ENCODE measurements at places on chromosomes 12 and 14.

DNA sequence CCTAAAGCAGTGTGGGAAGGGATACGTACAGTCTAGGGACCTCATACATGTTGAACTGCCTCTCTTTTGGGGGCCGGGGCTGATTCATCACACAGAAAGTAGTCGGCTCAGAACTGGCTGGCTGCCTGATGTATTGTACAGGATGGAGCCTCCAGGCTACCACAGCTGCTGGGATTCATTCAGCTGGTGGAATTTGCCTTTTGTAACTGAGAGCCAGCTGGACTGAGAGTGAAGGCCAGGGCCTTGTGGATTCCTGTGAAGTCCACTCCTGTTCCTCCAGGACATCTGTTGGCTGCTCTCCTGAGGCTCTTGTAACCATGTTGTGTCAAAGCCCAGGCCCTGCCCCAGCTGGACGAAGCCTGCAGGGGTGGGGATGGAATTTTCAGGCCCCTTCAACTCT is 116.3 kb upstream of the PRICKLE1 start:
- DNase-seq, result no peak

DNA sequence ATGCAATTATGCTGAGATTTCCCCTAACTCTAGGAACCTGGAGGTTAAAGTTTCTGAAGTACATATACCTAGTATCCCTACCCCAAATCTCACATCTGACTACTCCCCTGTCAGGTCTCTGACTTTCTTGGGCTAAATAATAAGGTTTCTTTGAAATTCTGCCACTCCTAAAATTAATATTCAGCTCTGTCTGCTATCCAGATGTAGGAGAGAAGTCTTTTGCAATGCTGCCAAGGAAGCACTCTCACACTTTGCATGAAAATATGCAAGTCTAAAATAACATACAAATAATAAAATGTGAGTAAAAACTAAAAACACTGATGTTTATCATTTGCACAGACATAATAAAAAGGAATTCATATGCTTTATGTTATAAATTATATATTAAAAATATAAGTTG is 196.9 kb upstream of the LRFN5 start:
- DNase-seq, result no peak

DNA sequence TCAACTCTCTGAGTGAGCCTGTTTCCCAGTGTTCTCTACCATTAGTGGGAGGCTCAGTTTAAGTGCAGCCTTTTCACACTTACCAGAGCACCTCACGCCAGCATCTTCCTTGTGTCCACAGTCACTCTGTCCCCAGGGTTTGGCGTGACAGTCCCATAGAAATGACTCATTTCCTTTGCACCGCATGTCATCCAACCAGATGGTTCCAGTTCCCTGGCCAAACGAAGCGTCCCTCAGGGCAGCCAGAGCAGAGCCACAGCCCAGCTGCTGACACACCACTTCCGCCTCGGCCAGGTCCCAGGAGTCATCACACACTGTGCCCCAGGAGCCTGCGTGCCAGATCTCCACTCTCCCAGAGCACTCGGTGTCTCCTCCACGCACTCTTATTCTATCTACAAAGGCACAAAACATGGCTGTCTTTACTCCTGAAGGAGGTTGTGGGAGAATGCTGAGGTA is 65.4 kb downstream of the ACSM4 start:
- no peak for DNase-seq

DNA sequence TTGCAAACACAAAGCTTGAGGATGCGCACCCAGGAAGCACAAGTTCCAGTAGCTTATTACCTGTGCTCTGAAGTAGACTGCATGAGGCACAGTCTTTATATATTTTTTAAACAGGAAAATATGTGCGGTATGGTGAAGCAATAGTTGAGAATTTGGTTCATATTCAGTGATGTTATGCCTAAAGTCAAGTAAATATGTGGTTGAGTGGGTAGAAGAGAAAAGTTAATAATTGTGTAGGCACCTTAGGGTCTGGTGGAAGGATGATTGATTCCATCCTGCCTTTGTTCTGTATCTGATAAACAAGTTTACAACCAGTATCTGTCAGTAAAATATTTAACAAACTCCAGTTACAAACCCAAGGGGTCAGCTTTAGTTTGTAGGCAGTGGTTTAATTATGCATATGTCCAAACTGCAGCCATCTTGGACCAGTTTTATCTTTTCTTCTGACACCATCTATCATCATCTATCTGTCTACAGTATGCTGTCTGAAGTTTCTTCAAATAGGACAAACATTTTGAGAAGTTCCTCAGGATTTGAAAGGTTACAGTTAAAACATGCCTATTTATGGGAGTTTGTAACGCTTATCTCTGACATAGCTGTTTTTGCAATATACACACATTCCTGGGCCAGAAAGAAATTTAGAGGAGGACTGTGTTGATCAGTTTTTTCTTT is 10.8 kb downstream of the SINHCAF start:
- no peak for DNase-seq

DNA sequence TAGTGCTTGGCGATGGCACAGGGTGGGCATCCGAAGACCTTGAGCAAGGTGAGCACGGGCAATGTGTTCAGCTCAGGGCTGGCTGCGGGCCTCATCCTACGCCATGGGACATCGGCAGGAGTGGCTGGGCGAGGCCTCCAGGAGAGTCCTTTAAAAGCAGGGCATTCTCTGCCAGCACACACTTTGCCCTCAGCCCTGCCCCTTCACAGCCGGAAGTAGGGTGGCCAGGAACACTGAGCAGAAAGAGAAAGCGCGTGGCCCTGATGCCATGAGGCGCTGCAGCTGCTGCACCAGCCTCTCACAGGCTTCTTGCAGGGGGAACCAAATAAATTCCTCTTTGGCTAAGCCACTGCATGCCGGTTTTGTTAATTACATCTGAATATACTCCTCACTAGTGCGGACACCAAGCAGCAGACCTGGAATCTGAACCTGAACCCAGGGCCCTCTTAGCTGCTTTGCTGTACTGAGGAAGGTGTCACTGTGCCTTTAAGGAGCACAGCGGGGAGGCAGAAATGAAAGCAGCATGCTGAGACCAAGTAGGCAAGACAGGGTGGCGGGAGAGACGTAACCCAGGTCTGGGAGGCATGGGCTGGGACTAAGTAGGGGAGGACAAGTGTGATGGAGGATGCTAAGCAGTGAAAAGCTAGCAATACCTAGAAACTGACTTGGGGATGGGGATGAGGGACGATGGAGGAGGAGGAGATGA is 155.2 kb downstream of the TTC7B start:
- no peak for DNase-seq

DNA sequence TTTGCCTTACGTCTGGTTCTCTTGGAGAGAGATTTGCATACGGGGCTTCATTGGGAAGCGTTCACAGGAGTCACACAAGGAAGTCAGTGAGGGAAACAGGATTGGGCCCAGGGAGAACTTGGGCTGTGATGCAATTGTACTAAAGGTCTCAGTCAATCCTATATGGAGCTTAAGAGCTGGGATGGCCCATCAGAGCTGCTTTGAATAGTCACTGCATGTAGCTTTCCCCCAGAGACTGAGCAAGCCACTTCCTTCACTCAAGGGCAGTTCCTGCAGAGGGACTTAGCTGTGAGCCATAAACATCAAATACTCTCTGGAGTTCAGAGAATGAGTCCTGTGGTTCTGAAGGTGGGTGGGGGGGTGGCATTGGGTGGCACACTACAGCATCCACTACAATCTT is 605.4 kb downstream of the MED13L start:
- DNase-seq, result no peak

- no peak for DNase-seq
Observed at GRCh38 chr14:27506272-27506671, 908.4 kb upstream of the NOVA1 start.

DNA sequence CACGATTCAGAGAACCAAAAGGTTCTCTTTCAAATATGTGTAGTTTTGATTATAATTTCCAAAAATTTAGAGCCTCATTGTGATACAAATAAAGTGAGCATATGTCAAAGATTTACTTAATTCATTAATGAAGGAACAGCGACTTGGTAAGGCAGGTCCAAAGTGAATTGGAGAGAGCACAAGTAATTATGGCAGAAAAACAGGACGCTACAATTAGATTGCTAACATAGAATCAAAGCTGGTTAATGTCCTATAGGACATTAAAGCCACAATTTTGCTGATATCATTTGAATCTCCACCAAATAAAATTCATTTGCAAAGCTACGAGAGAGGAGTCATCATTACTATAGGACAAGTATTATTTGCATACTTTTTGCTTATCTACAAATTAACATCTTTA is 164.2 kb downstream of the CCER1 start:
- no peak for DNase-seq

DNA sequence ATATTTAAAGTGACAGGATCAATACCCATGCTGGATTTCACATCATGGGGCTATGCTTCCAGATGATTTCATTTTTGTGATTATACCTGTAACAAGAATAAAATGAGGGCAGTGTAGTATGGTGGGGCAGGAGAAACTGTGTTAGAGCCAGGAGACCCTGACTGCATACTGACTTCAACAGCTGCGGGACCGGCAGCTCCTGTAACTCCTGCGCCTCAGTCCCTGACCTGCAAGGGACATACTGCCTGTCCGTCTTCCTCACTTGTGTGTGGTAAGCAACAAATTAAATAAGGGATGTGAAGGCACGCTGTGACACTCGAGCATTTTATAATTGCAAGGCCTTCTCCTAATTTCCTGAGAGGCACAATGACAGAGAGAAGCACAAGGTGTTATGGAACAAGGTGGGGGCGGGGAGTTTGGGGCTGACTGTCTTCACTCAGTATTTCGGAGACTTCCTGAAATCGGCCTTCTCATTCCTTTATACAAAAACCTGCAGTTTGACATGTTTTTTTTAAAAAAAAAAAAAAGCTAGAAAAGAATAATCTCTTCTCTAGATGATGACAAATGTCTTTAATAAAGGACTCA is 164.2 kb downstream of the TTC7B start:
- no peak for DNase-seq

DNA sequence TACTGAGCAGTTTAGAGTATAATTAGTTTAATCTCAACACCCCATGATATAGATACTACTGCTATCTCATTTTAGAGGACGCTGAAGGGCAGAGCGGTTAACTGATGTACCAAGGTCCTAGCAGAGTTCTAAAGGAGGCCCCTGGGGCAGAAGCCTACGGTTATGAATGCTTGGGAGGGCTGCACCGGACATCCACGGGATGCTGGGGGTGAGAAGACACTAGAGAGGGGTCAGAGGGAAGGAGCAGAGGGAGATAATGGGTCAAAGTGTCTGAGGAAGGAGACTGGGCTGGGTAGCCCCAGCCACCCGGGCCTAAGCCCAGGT is 1.6 kb upstream of the ACTR6 start:
- DNase-seq, result no peak

DNA sequence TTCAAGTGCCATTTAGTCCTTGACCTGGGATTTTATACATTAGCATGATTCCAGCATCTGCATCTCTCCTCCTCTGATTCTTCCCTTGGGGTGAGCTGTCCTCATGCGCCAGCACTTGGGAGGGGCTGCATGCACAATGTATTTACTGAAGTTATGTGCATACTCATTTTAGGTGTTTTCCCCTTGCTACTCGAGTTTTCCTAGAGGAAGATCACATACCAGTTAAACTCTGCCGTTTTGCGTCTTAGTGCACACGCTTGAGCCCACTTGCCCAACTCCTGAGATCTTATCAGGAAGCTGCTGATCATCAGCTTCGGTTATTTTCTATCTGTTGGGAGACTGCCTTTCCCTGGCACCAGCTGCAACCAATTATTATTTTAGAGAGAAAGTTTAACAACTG is 78.8 kb downstream of the C14orf132 start:
- DNase-seq, result no peak

GRCh38 chr12:127773520-127773919 is 493.4 kb upstream of the TMEM132C start:
- DNase-seq, result no peak

DNA sequence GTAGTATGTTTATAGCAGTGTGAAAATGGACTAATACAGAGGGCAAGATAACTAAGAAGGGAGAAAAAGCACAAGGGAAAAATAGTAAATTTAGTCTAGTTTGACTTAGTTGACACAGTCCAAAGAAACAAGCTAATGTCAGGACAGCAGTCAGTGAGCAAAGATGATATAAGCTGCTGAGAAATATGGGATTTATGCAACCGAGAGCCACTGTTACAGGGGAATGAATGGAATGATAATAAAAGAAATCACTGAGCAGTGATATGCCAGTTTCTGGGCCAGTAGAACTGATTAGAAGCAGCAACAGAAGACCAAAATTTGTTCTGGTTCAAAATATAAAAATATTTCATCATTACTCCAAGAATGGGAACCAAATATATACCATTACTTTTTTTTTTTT is 60.1 kb downstream of the R3HDM2 start:
- no peak for DNase-seq

GRCh38 chr14:96424109-96424989 is 32.4 kb downstream of the AK7 start:
- peak; percentile 37 for DNase-seq

GRCh38 chr12:121423682-121424623 is 24.0 kb downstream of the RNF34 start:
- no peak for DNase-seq

DNA sequence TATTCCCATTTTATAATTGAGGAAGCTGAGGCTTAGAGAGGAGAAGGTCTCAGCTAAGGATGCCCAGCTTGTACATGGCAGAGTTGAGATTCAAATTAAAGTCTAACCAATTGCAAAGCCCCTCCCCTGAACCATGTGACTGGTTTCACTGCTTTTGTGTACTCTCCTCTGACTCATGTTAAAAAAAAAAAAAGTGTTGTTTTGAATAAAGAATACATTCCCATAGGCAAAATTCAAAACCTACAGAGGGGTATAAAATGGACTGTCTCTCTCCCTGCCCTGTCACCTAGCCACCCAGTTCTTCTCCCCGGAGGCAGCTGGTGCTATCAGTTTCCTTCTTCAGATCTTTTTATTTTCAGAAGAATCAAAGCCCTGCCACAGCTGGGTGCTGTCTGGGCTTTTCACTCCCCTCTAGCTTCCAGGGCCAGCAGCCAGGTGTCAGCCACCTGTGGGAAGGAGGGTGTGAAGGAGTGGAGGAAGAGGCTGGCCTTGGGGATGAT is 5.4 kb downstream of the PSMD9 start:
- no peak for DNase-seq

GRCh38 chr12:2171672-2172426 is 119.1 kb downstream of the CACNA1C start:
- DNase-seq, result no peak

DNA sequence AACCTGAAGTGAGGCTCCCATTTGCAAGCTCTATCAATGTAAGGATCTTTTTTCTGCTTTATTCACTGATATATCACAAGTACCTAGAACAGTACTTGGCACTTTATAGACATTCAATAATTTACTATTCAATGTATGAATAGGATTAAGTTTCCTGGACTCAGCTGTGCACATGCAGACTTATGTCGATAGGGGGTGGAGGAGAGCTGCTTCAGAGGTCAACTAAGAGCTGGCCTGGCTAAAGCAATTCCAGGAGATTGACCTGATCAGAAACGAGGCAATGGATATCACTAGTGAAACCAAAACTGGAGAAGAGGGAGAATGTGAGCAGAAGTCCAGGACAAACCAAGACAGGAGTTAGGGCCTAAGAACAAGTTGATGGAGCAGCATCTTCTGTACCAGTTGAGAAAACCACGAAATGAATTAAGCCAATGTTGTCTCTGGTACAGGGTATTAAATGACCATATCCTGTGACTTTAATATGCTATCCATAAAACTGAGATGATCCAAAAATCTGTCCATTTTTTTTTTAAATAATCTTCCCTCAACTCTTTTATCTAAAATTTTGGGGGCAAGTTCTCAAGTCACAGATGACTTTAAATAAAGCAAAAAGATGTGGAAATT is 169.2 kb downstream of the PIK3C2G start:
- peak; percentile 24 for DNase-seq

GRCh38 chr12:55548756-55549155 is 646 bp upstream of the OR6C4 start:
- no peak for DNase-seq

Data from HuH-7.5 (cell line).